ENCODE measurements at places on chromosomes 3 and 15. TPM values are rescaled to one million over a fixed set of nuclear protein-coding genes. Genes with fewer than 3 reads are reported as not detected.

The FILIP1L gene
- 9.8 TPM for total RNA-seq

The PYGO1 gene
- total RNA-seq: 32.2 TPM

The CAV3 gene
- not detected for total RNA-seq

The COL7A1 gene
- 28.7 TPM for total RNA-seq

The PIGZ gene
- 1.9 TPM for total RNA-seq

The FANCI gene
- 164 TPM for total RNA-seq

DNA sequence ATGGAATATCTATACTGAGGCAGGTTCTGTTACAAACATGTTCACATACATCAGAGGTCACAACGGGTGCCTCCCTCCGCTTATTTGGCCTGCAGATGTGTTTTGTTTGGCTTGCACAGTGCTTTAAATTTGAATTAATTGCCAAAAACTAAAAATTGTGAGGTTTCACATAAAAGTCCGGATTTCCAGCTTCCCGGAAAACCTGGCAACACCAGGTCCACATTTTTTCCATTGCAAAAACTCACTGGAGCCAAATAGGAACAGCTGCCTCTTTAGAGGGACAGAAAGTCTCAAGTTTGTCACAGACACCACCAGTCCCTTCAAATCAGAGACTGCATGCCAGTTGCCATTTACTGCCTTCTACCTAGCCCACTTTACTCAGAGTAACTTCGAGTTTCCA, 205.9 kb upstream of the MDFIC2 start:
- no peaks in the 10 kb centered on the region for H3K27me3 ChIP-seq
- no peaks in the 10 kb centered on the region for H3K36me3 ChIP-seq
- H3K4me1 ChIP-seq: no peaks in the 10 kb centered on the region
- H3K27ac ChIP-seq: no peak overlapping the region

DNA sequence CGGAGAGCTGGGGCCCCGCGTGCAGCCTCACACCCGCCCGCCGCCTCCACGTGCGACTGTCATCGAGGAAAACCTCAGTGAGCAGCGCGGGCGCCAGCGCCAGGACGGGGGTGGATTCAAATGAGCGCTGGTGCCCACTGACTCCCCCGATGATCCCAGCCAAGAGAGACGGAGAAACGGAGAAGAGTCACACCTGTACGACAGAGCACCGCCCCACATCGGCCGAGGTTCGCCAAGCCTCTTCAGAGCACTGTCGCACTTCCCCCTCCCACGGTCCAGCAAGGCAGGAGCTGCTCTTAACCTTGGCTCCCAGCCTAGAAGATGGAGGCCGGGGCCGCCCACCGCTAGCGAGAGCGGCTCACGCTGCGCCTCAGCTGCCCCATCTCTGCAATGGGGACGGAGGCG, 130.9 kb upstream of the IQSEC1 start:
- DNase-seq: no peak
- H3K27me3 ChIP-seq: peaks cover 31% of the 10 kb centered on the region
- no peak overlapping the region for H3K4me3 ChIP-seq
- no peaks in the 10 kb centered on the region for H3K36me3 ChIP-seq
- no peak overlapping the region for H3K27ac ChIP-seq

DNA sequence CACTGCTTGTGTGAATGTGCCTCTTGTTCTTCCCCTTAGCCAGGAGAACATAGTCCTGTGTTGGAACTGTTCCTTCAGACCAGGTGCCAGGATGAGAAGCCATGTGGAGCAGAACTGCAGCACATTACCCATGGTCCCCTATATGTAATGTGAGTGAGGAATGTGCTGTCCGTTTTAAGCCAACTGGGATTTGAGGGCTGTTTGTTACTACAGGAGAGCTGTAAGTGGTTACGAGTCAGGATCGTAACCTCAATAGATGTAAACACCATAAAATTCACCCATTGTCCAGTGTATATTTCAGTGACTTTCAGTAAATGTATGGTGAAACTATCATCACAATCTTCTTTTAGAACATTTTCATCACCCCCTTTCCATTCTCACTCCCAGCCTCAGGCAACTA, 10.1 kb upstream of the SCAP start:
- peaks cover 14% of the 10 kb centered on the region for H3K4me1 ChIP-seq
- no peak overlapping the region for H3K27ac ChIP-seq
- no peak for DNase-seq
- H3K27me3 ChIP-seq: no peaks in the 10 kb centered on the region
- H3K36me3 ChIP-seq: peaks cover 4% of the 10 kb centered on the region

- H3K4me3 ChIP-seq: no peak overlapping the region
- no peaks in the 10 kb centered on the region for H3K4me1 ChIP-seq
- DNase-seq: no peak
- H3K27ac ChIP-seq: no peak overlapping the region
- peaks cover 8% of the 10 kb centered on the region for H3K36me3 ChIP-seq
Observed at GRCh38 chr3:59235634-59236012, 185.8 kb upstream of the CFAP20DC start.

DNA sequence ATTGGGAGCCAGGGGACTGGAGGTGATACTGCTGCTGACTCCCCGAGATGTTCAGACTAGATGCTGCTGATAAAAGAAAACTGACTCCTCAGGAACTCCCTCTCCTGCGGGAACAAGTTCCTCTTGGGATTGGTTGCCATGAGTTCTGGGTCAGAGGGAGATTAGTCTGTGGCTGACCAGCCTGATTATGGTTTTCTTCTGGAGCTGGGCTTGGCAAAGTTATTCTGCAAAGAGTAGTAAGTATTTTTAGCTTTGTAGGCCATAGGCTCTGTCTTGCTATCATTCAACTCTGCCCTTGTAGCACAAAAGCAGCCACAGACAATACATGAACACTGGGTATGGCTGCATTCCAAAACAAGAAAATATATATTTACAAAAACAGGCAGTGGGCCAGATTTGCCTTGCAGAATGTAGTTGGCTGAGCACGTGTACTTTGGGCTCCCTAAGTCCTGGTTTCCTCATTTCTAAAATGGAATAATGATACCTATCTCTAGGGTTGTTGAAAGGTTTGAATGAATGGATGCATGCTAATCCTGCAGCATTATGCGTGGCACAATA, 796.8 kb downstream of the AGBL1 start:
- no peak for DNase-seq
- H3K27ac ChIP-seq: no peak overlapping the region
- H3K4me3 ChIP-seq: no peak overlapping the region
- H3K36me3 ChIP-seq: no peaks in the 10 kb centered on the region
- no peaks in the 10 kb centered on the region for H3K27me3 ChIP-seq

DNA sequence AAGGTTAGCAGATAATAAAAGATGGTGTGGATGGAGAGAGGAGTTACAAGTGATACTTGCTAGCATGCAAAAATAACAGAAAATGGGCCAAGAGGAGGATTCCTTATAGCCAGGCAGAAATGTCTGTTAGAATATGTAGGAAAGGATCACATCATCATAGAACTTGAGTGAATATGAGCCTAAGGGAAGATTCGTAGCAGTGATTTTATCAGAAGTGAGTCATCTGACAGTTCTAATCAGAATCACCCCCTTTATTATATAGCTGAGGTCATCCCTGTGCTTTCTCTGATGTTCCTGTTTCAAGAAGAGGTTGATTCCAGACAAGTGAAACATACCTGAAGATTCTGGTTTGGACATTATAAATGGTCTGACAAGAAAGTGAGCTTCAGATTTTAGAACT, 22.9 kb downstream of the EXOG start:
- no peaks in the 10 kb centered on the region for H3K27me3 ChIP-seq
- H3K4me1 ChIP-seq: no peaks in the 10 kb centered on the region
- H3K27ac ChIP-seq: no peak overlapping the region

GRCh38 chr3:42077785-42078184, 13.4 kb upstream of the TRAK1 start:
- H3K27me3 ChIP-seq: no peaks in the 10 kb centered on the region
- peaks cover 18% of the 10 kb centered on the region for H3K36me3 ChIP-seq
- no peak for DNase-seq
- no peak overlapping the region for H3K4me3 ChIP-seq

- no peak overlapping the region for H3K27ac ChIP-seq
- peaks cover 7% of the 10 kb centered on the region for H3K27me3 ChIP-seq
- H3K36me3 ChIP-seq: no peaks in the 10 kb centered on the region
- DNase-seq: no peak
Observed at GRCh38 chr15:82080774-82081173, 35.0 kb upstream of the MEX3B start.

DNA sequence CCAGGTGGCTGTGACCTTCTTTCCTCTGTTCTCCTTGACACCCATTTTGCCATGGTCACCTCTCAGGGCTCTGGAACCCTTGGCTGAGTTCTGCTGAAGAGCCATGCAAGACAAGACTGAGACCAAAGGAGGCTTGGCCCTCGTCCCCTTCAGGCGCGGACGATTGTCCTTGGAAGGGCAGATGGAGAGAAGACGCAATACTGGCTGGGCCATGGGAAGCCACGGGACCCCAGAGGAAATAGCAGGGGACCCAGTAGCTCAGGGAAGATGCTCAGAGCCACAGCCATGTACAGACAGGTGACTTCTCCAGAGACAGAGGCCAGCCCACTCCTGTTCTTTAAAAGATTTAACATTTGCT, 125.6 kb downstream of the SMAD6 start:
- no peaks in the 10 kb centered on the region for H3K4me1 ChIP-seq
- no peak for DNase-seq

GRCh38 chr3:71930056-71930991, 145.4 kb upstream of the PROK2 start:
- no peaks in the 10 kb centered on the region for H3K36me3 ChIP-seq
- peaks cover 11% of the 10 kb centered on the region for H3K27me3 ChIP-seq

DNA sequence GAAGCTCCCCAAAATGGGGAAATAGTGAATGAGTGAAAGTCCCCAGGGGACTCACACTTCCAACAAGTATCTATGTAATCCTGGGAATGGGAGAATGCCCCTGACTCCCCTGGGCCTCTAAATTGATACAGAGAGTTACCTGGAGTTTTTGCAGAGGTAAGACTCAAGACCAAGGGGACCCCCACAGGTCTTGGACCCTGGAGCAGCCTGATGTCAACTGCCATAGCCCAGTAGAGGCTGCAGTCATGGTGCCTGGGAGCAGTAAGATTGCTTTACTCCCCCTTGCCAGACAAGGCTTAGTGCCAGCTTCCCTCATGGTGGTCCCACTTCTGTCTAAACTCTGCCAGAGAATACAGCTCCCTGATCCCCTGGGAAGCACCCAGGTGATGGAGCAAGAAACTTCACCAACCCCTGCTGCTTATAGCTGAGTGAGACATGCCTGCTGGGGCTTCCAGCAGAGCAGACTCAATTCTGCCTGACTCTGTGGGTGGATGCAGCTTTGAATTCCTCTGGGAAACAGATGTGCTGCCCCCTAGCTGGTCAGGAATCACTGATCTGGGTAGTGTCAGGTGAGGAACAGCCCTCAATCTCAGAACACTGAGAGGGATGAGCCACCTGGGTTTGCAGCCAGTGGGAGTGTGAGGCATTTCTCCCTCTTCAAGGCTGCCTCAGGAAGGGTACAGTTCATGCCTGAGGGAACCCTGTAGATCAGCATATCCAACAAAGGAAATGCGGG, 485.9 kb downstream of the NSUN3 start:
- peaks cover 13% of the 10 kb centered on the region for H3K36me3 ChIP-seq
- no peaks in the 10 kb centered on the region for H3K27me3 ChIP-seq
- no peaks in the 10 kb centered on the region for H3K4me1 ChIP-seq
- H3K4me3 ChIP-seq: no peak overlapping the region
- no peak overlapping the region for H3K27ac ChIP-seq

- no peaks in the 10 kb centered on the region for H3K36me3 ChIP-seq
- H3K27me3 ChIP-seq: no peaks in the 10 kb centered on the region
- H3K4me1 ChIP-seq: peaks cover 10% of the 10 kb centered on the region
- DNase-seq: no peak
- H3K4me3 ChIP-seq: no peak overlapping the region
- H3K27ac ChIP-seq: no peak overlapping the region
Observed at GRCh38 chr3:73783811-73784210, 159.1 kb upstream of the PDZRN3 start.

DNA sequence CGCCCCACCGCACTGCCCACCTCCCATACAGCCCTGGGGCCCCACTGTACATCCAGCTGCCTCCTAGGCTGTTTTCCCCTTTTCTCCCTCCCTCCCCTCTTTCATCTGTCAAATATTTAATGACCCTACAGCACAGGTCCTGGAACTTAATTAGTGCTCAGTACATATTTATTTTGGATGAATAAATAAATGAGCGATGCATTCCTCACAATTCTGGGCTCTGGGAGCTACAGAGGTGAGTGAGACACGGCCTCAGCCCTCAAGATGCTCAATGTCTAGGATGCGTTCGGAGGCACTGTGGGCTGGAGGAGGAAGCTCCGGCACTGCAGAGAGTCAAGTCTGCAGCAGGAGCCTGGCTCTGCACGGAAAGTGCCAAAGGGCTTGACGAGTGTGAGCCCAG, 175.0 kb downstream of the FAM43A start:
- no peaks in the 10 kb centered on the region for H3K36me3 ChIP-seq
- no peak overlapping the region for H3K27ac ChIP-seq
- no peaks in the 10 kb centered on the region for H3K4me1 ChIP-seq
- H3K4me3 ChIP-seq: no peak overlapping the region

DNA sequence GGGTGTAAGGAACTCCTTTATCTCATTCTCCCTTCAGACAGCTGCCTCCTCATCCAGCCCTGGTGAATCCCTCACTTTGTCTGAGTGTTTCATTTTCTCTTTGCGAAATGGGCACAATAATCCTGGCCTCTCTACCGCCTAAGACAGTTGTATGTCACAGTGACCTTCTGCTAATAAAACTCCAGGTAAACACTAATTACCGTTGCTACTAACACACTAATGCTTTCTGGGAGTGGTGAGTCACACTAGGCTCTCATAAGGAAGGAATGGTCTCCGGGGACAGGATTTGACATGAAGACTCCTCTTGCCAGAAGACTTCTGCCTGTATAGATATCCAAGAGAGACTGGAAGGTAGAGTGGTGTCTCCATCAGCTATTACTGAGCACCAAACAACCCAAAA, 71.7 kb upstream of the SNRK start:
- no peak overlapping the region for H3K4me3 ChIP-seq
- H3K27ac ChIP-seq: no peak overlapping the region
- peaks cover 9% of the 10 kb centered on the region for H3K27me3 ChIP-seq
- H3K36me3 ChIP-seq: no peaks in the 10 kb centered on the region
- no peaks in the 10 kb centered on the region for H3K4me1 ChIP-seq
- no peak for DNase-seq

DNA sequence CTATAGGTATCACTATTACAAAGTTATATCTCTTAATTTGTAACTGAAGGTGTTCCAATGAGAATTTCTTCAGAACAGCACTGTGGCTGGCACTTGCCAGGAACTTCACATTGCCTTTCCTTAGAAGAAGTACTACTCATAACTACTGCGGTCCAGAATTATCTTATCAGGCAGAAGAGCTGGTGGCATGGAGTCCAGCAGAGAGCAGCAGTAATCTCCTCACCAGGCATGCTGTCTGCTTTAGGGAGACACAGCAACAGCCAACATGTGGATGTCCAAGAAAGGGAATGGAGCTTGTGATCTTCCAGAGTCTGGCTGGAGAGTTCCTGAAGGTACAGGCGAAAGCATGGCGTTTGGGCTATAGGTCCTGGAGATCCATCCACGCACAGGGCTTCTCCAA, 919.7 kb upstream of the NR2F2 start:
- H3K4me1 ChIP-seq: peaks cover 15% of the 10 kb centered on the region
- no peak overlapping the region for H3K27ac ChIP-seq
- DNase-seq: no peak
- H3K4me3 ChIP-seq: no peak overlapping the region
- H3K36me3 ChIP-seq: no peaks in the 10 kb centered on the region

- DNase-seq: no peak
- peak overlapping the region; percentile 9 for H3K27ac ChIP-seq
- H3K4me3 ChIP-seq: peak overlapping the region; percentile 73
- no peaks in the 10 kb centered on the region for H3K27me3 ChIP-seq
- peaks cover 44% of the 10 kb centered on the region for H3K4me1 ChIP-seq
Observed at GRCh38 chr3:179526482-179526881, 36.2 kb upstream of the ACTL6A start.

Measured in neural crest cell (in vitro differentiated cells).